Activated naive CD8-positive, alpha-beta T cell treated with anti-CD3 and anti-CD28 coated beads, Interleukin-2, amount 50 U/mL, for 24 hours (primary cell): ENCODE measurements at places on chromosomes 4 and X.
A peak's percentile ranks its signal among the peaks of the same experiment; 100 is the strongest.

DNA sequence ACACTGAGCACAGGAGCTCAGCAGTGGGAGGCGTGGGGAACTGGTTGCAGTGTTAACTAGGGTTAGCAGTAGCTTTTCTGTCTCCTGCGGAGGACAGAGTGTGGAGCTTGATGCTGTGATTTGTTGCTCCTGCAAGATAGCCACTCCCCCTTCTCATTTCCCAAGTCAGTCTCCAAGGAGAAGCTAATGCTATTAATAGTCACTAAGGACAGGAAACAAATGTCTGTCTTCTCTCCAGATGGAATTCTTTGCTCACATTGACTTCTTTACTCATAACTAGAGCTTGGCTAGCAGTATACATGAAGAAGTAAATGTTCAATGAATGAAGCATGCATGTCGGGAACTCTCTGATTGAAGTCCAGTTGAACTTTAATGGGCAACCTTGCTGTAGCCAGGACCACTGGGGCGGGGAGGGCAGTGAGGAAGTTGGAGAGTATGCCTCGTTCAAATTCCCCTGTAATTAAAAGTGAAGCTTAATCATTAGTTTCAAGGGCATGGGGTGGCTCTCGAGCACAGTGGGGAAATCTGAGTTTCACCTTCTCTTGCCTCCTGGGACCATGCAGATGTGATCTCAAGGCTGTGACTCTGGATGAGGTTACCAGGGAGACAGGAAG, 156.6 kb upstream of the SCML1 start:
- no peak for DNase-seq

GRCh38 chr4:84433633-84434222, 65.4 kb downstream of the NKX6-1 start:
- no peak for DNase-seq

DNA sequence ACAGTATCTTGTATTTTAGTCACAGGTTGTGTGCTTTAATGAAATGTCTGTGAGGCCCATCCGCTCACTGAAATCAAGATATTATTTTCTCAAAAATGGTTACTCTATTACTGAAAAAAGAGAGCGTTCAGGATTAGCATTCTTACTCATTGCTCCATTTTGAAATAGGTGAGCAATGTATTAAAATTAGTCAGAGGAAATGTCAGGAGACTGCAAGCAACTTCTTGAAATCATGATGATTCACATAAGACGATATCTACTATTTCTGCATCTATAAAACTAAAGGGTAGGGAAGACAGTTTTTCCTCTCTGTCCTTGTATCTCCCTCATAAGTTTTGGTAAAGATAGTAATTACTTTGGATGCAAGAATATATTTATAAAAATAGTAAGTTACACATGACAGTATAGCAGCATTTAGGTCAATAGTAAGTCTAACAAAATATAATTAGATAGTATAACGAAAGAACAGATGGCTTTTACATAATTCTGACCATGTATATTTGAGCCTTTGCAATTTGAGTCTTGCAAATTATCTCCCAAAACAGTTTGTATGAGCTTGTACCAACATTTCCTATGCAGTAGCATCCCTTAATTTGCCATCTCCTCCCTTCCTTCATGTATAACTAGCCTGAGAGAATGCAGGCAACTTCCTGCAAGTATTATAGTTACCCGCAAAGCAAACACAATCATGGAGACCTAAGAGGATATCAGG, 937.8 kb downstream of the PCDH7 start:
- no peak for DNase-seq

- DNase-seq: no peak
Observed at GRCh38 chr4:142407596-142407995, 438.5 kb downstream of the INPP4B start.

GRCh38 chr4:57043347-57044251, 64.9 kb downstream of the POLR2B start:
- DNase-seq: no peak

DNA sequence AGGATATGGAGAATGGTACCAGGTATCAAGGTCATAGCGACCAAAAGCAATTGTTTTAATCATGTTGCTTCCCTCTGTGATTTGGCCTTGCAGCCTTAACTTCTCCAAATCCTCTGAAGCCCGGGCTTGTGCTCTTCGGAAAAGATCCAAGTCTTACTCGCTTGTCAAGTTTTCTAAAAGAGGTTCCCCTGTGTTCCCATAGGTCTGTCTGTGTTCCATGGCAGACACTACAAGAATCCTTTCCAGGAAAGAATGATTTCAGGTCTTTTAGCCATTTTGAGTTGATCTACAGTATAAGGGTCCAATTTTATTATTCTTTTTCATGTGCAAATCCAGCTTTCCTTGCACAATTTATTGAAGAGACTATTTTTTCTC, 710.6 kb upstream of the DIAPH2 start:
- no peak for DNase-seq

DNA sequence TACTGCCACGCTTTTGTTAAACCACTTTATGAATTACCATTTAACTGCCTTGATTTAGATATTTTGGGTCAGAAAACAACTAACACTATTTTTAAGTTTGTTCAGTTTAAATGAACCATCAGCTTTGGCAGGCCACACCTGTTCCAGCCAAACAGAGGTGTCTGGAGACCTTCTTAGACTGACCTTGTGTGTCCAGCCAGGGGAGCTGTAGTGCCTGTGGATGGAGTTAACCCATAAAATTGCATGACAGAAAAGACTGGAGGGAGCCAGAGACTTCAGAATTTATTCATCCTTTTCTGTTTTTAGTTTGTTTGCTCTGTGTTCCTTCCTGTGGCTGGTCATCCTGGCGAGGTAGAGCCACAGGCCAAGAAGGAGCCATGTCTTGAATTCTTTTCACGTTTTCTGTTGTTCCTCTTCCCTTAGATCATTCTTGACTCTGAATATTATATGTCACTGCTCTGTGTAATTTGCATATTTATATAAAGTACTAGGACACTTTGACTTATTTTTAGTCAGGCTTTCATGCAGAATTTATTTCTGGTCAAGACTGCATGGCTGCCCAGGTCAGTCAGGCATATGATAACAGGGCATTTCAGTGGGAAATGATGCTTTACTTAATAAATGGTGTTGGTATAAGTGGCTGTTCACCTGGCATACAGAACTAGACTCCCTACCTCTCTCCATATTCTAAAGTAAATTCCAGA, 26.7 kb downstream of the HERC3 start:
- no peak for DNase-seq

GRCh38 chrX:21666679-21667078, 8.5 kb upstream of the KLHL34 start:
- DNase-seq: no peak

GRCh38 chr4:85495621-85496020, 20.7 kb downstream of the ARHGAP24 start:
- DNase-seq: no peak

- DNase-seq: no peak
Observed at GRCh38 chrX:134868771-134869495, 121.9 kb upstream of the SMIM10 start.

- peak; percentile 14 for DNase-seq
Observed at GRCh38 chrX:78321809-78322208, 5.6 kb downstream of the CYSLTR1 start.

- DNase-seq: no peak
Observed at GRCh38 chr4:126595643-126596042, 1037.1 kb upstream of the INTU start.

DNA sequence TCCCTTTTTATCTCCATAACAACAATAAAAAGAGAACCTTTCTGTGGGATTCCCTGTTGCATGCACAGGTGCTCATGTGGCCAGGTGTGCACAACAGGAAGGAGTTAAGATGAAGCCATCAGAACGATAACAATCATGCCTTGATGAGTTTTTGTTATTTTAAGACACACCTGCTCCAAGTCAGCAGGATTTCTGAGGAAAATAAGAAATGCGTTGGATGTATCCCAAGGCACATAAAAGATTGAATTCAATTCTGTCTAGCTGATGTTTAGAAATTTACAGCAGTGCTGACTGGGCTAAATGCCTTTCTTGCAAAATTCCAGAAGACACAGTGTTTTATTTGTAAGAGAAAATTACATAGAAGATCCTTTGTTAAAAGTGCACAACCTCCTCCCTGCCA, 1678.2 kb downstream of the ARAP2 start:
- DNase-seq: no peak

DNA sequence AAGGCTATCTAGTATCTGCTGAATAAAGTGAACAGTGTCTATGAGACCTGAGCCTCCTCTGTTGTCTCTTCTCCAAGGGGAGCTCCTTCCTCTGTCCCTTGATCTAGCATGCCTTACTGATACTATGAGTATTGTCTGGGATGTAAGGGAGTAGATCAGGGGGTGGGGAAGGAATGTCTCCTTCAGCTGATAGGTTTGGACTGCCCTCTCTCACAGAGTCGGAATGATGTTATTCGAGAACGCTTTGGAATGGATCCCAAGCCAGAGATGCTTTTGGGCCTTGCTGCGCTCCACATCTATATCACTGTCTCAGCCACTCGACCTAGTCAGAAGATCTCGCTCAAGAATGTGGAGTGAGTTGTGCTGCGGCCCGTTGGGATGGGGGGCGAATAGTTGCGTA, 68.3 kb upstream of the PRPS1 start:
- DNase-seq: no peak

GRCh38 chrX:136061696-136062095, 76.5 kb downstream of the SLC9A6 start:
- no peak for DNase-seq

DNA sequence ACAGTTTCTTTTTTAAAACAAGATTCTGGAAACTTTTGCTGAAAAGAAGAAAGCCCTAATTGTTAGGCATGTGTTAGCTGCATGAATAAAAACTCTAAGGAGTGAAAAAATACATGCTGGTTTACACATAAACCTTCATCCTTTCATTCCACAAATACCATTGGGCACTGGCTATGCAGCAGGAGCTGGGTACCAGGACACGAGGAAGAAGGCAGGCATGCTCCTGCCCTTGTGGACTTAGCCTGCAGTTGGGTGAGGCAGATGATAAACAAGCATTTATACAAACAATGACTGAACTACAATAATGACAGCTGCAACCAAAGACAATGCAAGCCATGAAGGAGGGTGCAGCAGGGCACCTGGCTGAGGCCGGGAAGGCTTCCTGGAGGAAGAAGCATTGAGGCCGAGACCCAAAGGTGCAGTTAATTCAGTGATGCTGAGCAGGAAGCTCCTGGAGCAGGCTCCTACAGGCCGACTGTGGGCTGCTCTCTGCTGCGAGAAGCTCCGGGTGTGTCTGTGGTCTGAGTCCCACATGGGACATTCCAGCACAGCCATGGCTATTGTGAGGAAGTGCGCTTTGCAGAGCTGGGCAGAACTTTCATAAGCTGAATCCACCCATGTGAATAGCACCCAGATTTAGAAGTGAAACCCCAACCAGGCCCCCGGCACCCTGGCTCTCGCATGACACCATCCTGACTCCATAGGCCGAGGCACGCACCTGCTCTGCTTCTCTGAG, 44.0 kb upstream of the MXD4 start:
- no peak for DNase-seq

DNA sequence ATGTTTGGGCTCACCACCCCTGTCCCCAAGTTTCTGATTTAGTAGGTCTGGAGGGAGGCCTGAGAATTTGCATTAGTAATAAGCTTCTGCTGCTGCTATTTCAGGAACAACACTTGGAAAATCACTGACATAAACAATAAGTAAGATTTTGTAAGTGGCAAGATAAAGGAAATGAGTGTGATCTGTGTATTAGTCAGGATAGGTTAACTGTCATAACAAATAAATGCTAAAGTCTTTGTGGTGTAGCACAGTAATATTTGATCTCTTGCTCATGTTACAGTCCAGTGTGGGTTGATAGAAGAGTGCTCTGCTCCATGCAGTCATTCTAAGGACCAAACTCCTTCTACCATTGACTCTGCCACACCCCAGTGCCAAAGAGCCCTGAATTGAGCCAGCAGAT, 67.0 kb downstream of the NHS start:
- no peak for DNase-seq

DNA sequence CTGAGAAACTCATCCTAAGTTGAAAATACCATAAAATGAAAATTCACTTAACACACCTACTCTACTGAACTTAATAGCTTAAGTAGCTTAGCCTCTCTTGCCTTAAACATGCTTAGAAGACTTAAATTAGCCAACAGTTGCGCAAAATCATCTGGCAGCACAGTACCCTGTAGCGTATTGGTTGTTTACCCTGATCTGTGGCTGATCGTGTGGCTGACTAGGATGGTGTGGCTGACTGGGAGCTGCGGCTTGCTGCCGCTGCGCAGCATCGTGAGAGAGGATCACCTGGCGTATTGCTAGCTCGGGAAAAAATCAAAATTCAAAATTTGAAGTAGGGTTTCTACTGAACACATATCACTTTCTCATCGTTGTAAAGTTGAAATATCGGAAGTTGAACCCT, 6.3 kb downstream of the RUFY3 start:
- no peak for DNase-seq

DNA sequence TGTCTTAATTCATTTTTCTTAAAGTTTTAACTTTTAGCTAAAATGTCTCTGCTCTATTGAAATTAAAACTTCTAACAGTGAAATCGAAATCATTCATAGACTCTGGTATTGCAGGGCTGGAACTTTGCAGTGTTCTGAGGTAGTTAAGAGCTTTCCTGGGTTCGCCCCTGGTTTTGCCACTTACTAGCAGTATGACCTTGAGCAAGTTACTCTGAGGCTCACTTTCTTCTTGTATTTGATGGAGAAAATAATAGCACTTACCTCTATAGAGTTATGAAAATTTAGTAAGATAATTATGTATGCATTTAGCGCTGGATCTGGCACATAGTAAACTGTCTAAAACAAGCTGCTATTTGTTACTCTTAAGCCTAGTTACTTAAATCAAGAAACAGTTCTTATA, 1.7 kb downstream of the SLAIN2 start:
- no peak for DNase-seq

- no peak for DNase-seq
Observed at GRCh38 chrX:123603491-123603890, 129.4 kb downstream of the THOC2 start.

GRCh38 chr4:113617195-113617594, 144.3 kb downstream of the CAMK2D start:
- no peak for DNase-seq

- no peak for DNase-seq
Observed at GRCh38 chr4:176380352-176381157, 60.8 kb downstream of the SPCS3 start.

DNA sequence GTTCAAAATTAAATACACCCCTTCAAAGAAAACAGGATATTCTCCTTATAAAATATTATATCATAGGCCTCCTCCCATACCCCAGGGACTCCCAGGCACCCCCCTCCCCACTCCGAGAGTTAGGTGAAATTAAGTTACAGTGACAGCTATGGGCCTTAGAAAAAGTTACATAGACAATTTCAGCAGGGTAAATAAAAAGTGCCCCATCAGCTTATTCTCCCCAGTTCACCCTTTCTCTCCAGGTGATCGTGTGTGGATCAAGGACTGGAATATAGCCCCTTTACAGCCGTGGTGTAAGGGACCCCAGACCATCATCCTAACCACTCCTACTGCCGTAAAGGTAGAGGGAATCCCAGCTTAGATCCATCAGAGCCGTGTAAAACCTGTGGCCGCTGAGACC, 147.6 kb upstream of the FGF16 start:
- no peak for DNase-seq

GRCh38 chr4:69999420-69999819, 3.7 kb downstream of the STATH start:
- DNase-seq: no peak

GRCh38 chr4:105346869-105347268, 127.0 kb downstream of the PPA2 start:
- no peak for DNase-seq
